ENCODE measurements at places on chromosomes 6 and 20. TPM values are rescaled to one million over a fixed set of nuclear protein-coding genes. Genes with fewer than 3 reads are reported as not detected.

- no peaks in the 10 kb centered on the region for H3K27me3 ChIP-seq
- H3K36me3 ChIP-seq: no peaks in the 10 kb centered on the region
- no peak overlapping the region for H3K27ac ChIP-seq
Observed at GRCh38 chr20:23119456-23120216, 33.5 kb upstream of the CD93 start.

DNA sequence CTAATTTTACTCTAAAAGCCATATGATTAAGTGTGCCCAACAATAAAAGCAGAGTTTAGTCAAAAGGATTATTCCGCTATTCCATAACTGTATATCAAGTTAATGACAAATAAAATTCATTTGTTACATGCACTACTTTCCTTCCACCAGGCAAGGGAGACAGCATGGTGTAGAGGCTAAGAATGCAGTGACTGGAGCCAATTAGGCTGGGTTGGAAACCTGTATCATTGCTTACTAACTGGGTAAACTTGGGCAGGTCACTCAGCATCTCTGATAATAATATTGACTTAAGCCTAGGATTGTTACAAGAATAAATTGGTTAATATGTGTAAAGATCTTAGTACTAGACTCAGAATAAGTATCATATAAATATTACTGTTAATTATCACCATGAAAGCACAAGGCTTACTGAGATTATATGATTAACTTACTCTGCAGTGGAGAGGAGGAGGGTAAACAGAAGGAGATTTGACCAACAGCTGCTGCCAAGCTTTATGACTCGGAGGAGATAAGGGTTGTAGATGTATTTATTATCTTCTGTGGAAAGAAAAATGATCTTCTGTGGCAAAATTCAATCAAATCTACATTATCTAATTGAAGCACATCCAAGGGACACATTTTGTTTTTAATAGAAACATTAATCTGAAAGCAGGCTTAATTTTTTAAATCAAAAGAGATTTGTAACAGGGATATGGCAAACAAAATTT lies 1459.9 kb downstream of the GRIK2 start:
- no peak for DNase-seq
- H3K36me3 ChIP-seq: no peaks in the 10 kb centered on the region
- H3K4me1 ChIP-seq: no peaks in the 10 kb centered on the region
- H3K4me3 ChIP-seq: no peak overlapping the region
- no peaks in the 10 kb centered on the region for H3K27me3 ChIP-seq
- no peak overlapping the region for H3K27ac ChIP-seq

GRCh38 chr6:87572883-87573282 lies 16.9 kb downstream of the RARS2 start:
- H3K4me1 ChIP-seq: peaks cover 13% of the 10 kb centered on the region
- H3K4me3 ChIP-seq: no peak overlapping the region
- H3K27ac ChIP-seq: no peak overlapping the region
- H3K36me3 ChIP-seq: no peaks in the 10 kb centered on the region
- H3K27me3 ChIP-seq: no peaks in the 10 kb centered on the region

GRCh38 chr6:170485159-170485558 lies 67.9 kb downstream of the PSMB1 start:
- no peak for DNase-seq
- H3K36me3 ChIP-seq: no peaks in the 10 kb centered on the region
- H3K4me3 ChIP-seq: no peak overlapping the region
- H3K27me3 ChIP-seq: no peaks in the 10 kb centered on the region
- no peaks in the 10 kb centered on the region for H3K4me1 ChIP-seq

- DNase-seq: no peak
- H3K27me3 ChIP-seq: no peaks in the 10 kb centered on the region
- no peak overlapping the region for H3K4me3 ChIP-seq
- no peak overlapping the region for H3K27ac ChIP-seq
Observed at GRCh38 chr6:109772883-109773431, 81.9 kb downstream of the FIG4 start.

DNA sequence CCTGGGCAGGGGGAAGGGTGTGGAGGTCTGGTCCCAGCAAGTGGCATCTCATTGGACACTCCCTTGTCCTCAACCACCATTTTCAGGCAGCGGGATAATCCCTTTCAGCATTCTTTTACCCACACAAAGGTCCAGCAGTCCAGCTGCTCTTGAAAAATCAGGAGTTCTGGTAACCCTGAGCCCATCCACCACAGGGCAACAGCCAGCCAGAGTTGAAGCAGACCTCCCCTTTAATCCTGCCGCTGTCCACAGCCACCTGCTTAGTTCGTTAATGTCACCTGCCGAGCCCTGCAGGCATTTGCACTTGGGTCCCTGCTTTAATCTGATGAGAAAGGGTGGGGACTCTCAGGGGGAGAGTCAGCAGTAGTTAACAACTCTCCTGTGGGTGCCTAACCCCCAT lies 11.1 kb downstream of the TMEM74B start:
- H3K4me1 ChIP-seq: no peaks in the 10 kb centered on the region
- H3K27ac ChIP-seq: no peak overlapping the region
- no peak overlapping the region for H3K4me3 ChIP-seq
- no peaks in the 10 kb centered on the region for H3K36me3 ChIP-seq
- DNase-seq: no peak

GRCh38 chr6:110938171-110938570 lies 20.3 kb upstream of the GTF3C6 start:
- H3K4me1 ChIP-seq: no peaks in the 10 kb centered on the region
- no peak overlapping the region for H3K4me3 ChIP-seq
- H3K36me3 ChIP-seq: no peaks in the 10 kb centered on the region
- DNase-seq: no peak
- H3K27ac ChIP-seq: no peak overlapping the region

- no peaks in the 10 kb centered on the region for H3K27me3 ChIP-seq
- no peak overlapping the region for H3K27ac ChIP-seq
- no peak overlapping the region for H3K4me3 ChIP-seq
Observed at GRCh38 chr20:16662467-16662866, 67.4 kb upstream of the SNRPB2 start.

GRCh38 chr6:41759905-41760579 lies 12.8 kb upstream of the PGC start:
- H3K4me3 ChIP-seq: no peak overlapping the region
- no peaks in the 10 kb centered on the region for H3K27me3 ChIP-seq
- no peak overlapping the region for H3K27ac ChIP-seq

GRCh38 chr20:4916971-4917881 lies 84.1 kb downstream of the SLC23A2 start:
- no peak overlapping the region for H3K4me3 ChIP-seq
- H3K27ac ChIP-seq: no peak overlapping the region
- DNase-seq: no peak
- H3K4me1 ChIP-seq: peaks cover 24% of the 10 kb centered on the region
- H3K27me3 ChIP-seq: no peaks in the 10 kb centered on the region

GRCh38 chr6:36949636-36950035 lies 4.9 kb upstream of the PI16 start:
- no peak overlapping the region for H3K4me3 ChIP-seq
- no peak overlapping the region for H3K27ac ChIP-seq
- DNase-seq: no peak
- no peaks in the 10 kb centered on the region for H3K4me1 ChIP-seq
- H3K27me3 ChIP-seq: no peaks in the 10 kb centered on the region

DNA sequence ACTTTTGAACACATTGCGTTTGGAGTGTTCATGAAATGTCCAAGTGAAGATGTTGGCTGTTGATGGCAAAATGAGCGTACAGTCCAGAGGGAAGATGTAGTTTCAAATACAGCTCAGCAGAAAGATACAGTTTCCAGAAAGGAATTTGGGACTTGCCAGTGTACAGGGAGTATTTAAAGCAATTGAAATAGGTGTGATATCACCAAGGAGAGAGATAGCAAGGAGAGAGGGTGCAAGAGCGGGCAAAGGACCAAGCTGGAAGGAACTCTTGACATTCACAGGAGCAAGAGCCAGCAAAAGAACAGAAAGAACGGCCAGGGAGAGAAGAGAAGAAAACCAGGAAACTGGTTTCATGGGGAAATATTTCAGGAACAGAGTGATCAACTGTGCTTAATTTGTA lies 47.8 kb downstream of the CARMIL1 start:
- DNase-seq: no peak
- no peaks in the 10 kb centered on the region for H3K27me3 ChIP-seq
- no peaks in the 10 kb centered on the region for H3K36me3 ChIP-seq
- peaks cover 2% of the 10 kb centered on the region for H3K4me1 ChIP-seq
- no peak overlapping the region for H3K4me3 ChIP-seq

DNA sequence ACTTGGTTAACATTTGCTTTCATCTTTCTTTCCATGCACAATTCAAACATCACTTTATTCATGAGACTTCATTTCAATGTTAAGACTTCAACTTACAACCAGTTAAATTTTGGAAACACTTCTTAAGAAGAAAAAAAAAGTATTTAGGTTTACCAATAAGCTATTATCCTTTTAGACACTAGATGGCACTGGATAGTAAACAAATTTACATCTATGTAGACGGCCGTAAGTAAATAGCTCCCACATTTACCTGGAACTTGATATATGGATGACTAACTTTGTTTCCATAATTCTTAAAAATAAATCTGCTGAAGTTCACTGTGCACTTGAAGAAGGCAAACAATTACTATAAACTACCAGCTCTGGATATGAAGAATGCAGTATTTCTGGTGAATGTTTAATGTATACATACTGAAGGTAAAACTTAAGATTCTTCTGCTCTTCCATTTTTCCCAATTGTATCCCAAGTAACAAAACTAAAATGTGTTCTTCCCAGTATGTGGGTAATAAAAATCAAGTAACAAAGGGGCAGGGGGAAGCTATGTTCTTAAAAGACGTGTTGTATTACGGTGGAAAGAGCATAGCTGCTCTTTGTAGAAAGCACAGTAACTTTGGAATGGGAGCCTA lies 130.6 kb upstream of the C6orf118 start:
- H3K36me3 ChIP-seq: no peaks in the 10 kb centered on the region
- no peak overlapping the region for H3K27ac ChIP-seq
- DNase-seq: no peak
- H3K4me1 ChIP-seq: no peaks in the 10 kb centered on the region
- H3K27me3 ChIP-seq: no peaks in the 10 kb centered on the region
- no peak overlapping the region for H3K4me3 ChIP-seq

DNA sequence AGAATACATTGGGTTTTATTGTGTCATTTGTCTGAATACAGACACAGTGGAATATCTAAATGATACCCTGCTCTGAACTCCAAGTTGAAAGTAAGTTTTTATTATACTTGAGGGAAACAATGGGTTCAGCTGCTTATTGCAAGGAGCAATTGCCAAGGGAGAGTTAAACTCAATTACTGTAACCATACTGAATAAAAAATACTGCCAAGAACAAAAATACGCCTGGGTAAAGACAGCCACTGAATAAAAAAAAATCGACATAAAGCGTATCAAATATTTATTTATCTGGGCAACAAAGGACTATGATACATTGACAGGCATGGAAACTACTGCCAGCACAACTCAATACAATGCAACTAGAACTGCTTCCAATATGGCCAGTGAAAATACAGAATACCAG lies 18.1 kb downstream of the TFAP2A start:
- H3K4me1 ChIP-seq: no peaks in the 10 kb centered on the region
- no peak overlapping the region for H3K4me3 ChIP-seq
- H3K36me3 ChIP-seq: no peaks in the 10 kb centered on the region
- H3K27ac ChIP-seq: no peak overlapping the region
- H3K27me3 ChIP-seq: no peaks in the 10 kb centered on the region

DNA sequence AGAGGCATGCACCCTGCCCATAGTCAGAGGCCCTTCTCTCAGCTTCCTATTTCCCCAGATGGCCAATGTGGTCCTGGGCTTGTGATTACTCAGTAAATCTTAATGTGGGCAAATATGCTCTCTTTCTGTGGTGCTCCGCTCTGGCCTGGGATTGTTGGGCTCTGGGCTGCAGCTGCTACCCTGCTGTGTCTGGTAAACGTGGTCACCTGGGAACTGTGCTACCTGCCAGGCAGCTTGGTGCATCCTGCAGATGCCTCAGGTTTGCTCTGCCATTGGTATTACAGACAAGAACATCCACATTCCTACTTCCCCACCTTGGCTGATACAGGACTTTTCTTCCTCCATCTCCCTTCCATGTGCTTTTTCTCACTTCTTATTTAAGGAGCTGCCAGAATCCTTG lies 611.5 kb upstream of the IMPG1 start:
- no peaks in the 10 kb centered on the region for H3K4me1 ChIP-seq
- no peaks in the 10 kb centered on the region for H3K27me3 ChIP-seq
- H3K4me3 ChIP-seq: no peak overlapping the region
- no peak for DNase-seq

GRCh38 chr6:52725143-52725534 lies 38.1 kb downstream of the GSTA2 start:
- no peaks in the 10 kb centered on the region for H3K36me3 ChIP-seq
- no peaks in the 10 kb centered on the region for H3K4me1 ChIP-seq
- no peak overlapping the region for H3K27ac ChIP-seq
- H3K27me3 ChIP-seq: no peaks in the 10 kb centered on the region
- DNase-seq: no peak
- no peak overlapping the region for H3K4me3 ChIP-seq

- H3K27me3 ChIP-seq: no peaks in the 10 kb centered on the region
- H3K4me3 ChIP-seq: no peak overlapping the region
- no peaks in the 10 kb centered on the region for H3K4me1 ChIP-seq
- H3K27ac ChIP-seq: no peak overlapping the region
- H3K36me3 ChIP-seq: no peaks in the 10 kb centered on the region
- no peak for DNase-seq
Observed at GRCh38 chr6:167951781-167952511, 45.5 kb upstream of the KIF25 start.

GRCh38 chr6:91141346-91141745 lies 554.5 kb upstream of the MAP3K7 start:
- no peaks in the 10 kb centered on the region for H3K36me3 ChIP-seq
- H3K27ac ChIP-seq: no peak overlapping the region
- H3K4me1 ChIP-seq: no peaks in the 10 kb centered on the region
- H3K27me3 ChIP-seq: no peaks in the 10 kb centered on the region
- no peak for DNase-seq

DNA sequence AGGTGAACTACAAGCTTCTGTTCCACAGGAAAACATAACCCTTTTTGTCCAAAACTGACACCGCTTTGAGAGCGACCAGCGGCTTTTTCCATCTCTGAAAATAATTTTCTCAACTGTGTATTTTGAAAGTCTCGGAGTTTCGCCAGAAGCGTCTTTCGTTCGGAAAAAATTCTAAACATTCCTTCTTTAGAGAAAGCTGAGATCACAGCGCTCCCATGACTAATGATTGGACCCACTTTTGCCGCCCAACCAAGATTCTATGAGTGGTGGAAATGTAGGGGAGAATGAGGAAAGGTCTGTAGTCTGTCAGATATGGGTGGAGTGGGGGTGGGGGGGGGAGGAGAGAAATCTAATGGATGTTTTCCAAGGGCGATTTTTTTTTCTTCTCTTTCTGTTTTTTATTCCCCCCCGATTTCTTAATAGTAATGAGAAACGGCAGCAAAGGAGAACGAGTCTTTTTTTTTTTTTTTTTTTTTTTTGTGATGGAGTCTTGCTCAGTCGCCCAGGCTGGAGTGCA lies 189.3 kb downstream of the TRIM27 start:
- no peak overlapping the region for H3K4me3 ChIP-seq
- no peak overlapping the region for H3K27ac ChIP-seq
- peaks cover 2% of the 10 kb centered on the region for H3K27me3 ChIP-seq
- H3K36me3 ChIP-seq: no peaks in the 10 kb centered on the region
- no peaks in the 10 kb centered on the region for H3K4me1 ChIP-seq

GRCh38 chr20:37396416-37397075 lies 50.6 kb downstream of the SRC start:
- H3K4me3 ChIP-seq: no peak overlapping the region
- peaks cover 3% of the 10 kb centered on the region for H3K4me1 ChIP-seq
- H3K27ac ChIP-seq: no peak overlapping the region
- H3K36me3 ChIP-seq: no peaks in the 10 kb centered on the region

CLPSL1 gene
- not detected for total RNA-seq

DSP gene
- total RNA-seq: 65.7 TPM

PTCHD4 gene
- total RNA-seq: 0.81 TPM

PHACTR3 gene
- 17.9 TPM for total RNA-seq

FHL5 gene
- total RNA-seq: 4.6 TPM

KCNK16 gene
- total RNA-seq: not detected

SEL1L2 gene
- 4.7 TPM for total RNA-seq

EDN3 gene
- total RNA-seq: not detected

WFDC10B gene
- total RNA-seq: not detected

BPIFA3 gene
- total RNA-seq: not detected

GJA10 gene
- total RNA-seq: not detected

BAG2 gene
- total RNA-seq: 18.2 TPM

Measured in ovary (tissue), 10 donors.